ENCODE measurements at places on chromosomes 1 and 21.

- DNase-seq: no peak
These were observed 22.3 kb upstream of the ATP5PO start for GRCh38 chr21:33937931-33938339.

DNA sequence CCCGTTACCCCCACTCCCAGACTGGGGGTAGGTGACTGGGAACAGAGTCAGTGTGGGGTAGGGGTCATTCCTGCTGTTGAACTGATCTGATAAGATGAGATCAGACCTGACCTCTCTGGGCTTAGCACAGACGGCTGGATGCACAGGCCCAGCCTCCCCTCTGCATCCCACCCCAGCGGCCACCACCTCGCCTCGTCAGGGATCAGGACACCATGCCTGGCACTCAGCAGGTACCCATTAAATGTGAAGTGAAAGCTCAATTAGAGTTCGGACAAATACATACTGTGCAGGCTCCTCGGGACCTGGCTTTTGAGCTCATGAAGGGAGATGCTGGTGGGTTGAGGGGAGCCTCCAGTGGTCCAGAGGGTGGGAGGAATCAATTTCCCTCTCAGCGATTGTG lies 15.7 kb downstream of the SOX13 start:
- no peak for DNase-seq

DNA sequence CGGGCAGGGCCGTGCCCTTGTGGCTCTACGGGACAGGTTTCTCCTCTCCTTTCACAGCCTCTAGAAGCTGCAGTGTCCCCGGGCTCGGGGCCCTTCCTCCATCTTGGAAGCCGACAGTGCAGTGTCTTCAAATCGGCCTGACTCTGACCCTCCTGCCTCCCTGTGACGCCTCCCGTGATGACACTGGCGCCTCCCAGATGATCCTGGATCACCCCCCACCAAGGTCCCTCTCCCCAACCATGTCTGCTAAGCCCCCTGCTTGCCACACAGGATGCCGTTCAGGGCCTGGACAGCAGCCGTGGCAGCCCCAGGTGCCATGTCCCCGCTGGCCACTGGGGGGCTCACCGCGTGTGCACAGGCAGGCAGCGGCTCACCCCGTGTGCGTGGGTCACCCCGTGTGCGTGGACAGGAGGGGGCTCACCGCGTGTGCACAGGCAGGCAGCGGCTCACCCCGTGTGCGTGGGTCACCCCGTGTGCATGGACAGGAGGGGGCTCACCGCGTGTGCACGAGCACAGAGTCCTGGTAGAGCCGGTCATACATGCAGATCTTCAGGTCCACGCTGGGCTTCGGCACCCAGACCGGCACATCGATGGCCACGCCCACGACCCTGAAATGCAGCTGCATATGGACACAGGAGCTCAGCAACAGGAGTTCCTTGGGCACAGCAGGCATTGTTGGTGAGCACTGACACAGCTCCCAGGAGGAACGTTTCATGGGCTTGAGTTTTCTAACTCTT lies 24.9 kb upstream of the TMEM52 start:
- peak; percentile 17 for DNase-seq

DNA sequence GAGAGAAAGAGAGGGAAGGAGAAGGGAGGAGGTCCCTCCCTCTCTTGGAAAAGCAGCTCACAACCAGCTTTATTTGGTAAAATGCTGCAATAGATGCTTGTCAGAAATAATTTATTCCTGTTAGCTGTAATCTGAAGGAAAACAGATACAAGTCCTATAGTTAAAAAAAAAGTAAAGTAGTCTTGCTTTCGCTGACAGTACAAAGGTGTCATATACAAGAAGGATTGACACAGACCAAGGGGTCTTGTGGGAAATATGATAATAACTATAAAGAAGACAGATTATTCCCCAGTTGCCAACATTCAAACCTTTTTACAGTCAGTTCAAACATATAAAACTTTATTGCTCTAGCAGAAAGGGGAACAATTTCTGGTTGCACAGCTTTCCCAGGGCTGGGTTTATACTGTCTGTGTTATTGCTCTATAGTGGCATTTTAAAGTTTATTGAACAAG lies 145.0 kb downstream of the PBX1 start:
- DNase-seq: no peak

DNA sequence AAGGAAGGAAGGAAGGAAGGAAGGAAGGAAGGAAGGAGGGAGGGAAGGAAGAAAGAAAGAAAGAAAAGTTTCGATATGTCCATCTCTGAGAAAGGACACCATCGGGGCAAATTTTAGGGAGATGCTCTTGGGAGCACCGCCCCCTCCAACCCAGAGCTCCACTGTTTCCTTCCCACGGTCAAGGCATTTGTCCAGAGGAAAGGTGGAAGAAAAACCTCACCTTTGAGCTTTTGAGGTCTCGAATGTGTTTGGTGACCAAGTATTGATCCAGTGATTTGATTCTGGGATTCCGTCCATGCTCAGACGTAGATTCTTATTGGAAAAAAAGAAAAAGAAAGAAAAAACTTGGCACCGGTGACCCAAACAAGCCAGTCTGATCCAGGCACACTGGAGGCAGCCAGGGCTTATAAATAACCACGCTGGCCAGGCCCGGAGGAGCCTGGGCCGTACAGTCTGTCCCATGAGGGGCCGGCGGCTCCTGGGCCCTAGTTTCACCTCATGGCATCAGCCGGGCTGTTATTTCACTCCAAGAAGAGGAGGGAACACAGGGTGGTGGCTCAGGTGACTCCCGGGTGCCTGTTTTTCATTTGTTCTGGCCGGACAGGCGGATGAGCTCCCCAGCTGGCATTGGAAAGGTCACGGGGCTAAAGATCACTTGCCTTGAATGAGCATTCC lies 36.1 kb upstream of the SLC25A33 start:
- DNase-seq: peak; percentile 29

DNA sequence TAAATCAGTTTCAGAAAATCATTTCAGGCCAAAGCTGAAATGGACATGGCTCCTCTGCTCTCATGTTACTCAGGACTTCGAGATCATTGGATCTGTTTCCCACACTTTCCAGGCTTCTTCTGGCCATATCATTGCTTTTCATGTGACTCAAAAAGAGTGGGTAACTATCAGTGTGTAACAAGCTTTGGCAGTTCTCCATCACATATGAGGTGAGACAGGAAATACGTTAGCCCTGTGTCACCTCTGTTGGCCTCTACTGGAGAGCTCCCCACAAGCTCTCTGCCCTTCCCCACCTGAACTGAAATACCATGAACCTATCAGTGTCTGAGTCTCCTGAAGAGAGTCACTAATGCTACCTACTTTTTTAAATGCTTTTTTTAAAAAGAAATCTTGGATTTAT lies 128.2 kb downstream of the LBR start:
- DNase-seq: no peak

GRCh38 chr1:3623441-3624199 lies 1.2 kb upstream of the TPRG1L start:
- no peak for DNase-seq

DNA sequence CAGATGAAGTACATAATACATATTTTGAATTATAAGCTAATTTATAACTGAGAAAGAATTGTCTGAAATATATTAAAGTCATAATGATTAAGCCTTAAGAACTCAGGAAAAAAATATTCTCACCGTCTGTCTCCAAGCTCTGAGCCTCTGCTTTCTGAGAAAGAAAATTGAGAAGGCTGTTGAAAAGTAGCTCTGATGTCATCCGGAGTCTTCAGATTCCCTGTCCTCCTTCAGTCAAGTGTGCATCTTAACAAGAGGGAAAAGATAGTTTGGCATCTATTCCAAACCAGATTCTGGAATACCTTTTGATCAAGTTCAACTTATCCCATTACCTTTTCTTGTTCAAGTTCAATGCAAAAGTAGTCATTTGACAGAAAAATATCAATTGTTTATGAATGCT lies 50.6 kb downstream of the NRIP1 start:
- no peak for DNase-seq

- DNase-seq: no peak
These were observed 25.8 kb upstream of the KCNA10 start for GRCh38 chr1:110544753-110545152.

- no peak for DNase-seq
These were observed 61.4 kb downstream of the CLIC6 start for GRCh38 chr21:34730194-34730593.

- no peak for DNase-seq
These were observed 36.5 kb upstream of the KCNJ15 start for GRCh38 chr21:38220270-38220737.

GRCh38 chr1:1434824-1435105 lies 725 bp upstream of the VWA1 start:
- DNase-seq: no peak

GRCh38 chr1:1206376-1206965 lies at the start of gene TNFRSF18:
TNFRSF18 (minus strand) TSS chr1:1206592; CDS start chr1:1206571, 21 bp downstream.
- DNase-seq: no peak

GRCh38 chr1:75258351-75258750 lies 124.2 kb downstream of the LHX8 start:
- DNase-seq: no peak

DNA sequence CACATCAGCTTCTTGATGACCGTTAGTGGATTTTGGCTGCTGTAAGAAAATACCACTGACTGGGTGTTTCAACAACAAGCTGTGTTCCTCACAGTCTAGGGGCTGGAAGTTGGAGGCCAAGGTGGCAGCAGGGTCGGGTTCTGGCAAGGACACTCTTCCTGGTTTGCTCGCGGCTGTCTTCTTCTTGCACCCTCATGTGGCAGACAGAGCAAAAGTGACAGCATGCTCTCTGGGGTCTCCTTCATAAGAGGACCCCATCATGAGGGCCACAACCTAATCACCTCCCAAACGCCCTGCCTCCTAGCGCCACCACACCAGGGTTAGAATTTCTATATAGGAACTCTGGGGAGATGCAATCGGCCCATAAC lies 18.6 kb upstream of the TSPEAR start:
- DNase-seq: no peak

- no peak for DNase-seq
These were observed 353.4 kb upstream of the ZRANB2 start for GRCh38 chr1:71434240-71434639.

DNA sequence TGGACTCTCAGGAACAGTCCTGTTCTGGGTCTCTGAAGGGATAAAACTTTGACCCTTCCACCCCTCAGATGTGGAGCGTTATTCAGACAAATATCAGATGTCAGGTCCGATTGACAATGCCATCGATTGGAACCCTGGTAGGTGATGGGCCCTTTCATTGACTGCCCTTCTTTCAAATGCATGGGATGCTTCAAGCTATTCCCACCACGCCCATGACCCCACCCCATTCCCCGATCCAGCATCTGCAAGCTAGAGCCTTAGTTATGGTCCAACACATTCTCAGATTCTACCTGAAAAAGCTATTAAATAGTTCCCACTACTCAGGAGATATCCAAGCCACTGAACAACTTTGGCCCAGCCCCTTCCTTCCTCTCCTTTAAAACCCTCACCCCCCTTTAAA lies 12.5 kb downstream of the POLR3GL start:
- DNase-seq: no peak

- no peak for DNase-seq
These were observed 125.4 kb downstream of the PTPRU start for GRCh38 chr1:29361686-29362085.

- DNase-seq: peak; percentile 37
These were observed 21.3 kb upstream of the A3GALT2 start for GRCh38 chr1:33342041-33342723.

- DNase-seq: no peak
These were observed 62.9 kb downstream of the SEC16B start for GRCh38 chr1:177907000-177907399.

Data from amygdala (tissue), 56 donors.